ENCODE measurements at places on chromosomes 7 and 10. TPM values are rescaled to one million over a fixed set of nuclear protein-coding genes. Genes with fewer than 3 reads are reported as not detected.

GRCh38 chr7:85125651-85126131 lies 61.2 kb downstream of the SEMA3D start:
- no peak for DNase-seq
- H3K36me3 ChIP-seq = no peaks in the 10 kb centered on the region
- no peak overlapping the region for H3K4me3 ChIP-seq
- no peaks in the 10 kb centered on the region for H3K4me1 ChIP-seq

DNA sequence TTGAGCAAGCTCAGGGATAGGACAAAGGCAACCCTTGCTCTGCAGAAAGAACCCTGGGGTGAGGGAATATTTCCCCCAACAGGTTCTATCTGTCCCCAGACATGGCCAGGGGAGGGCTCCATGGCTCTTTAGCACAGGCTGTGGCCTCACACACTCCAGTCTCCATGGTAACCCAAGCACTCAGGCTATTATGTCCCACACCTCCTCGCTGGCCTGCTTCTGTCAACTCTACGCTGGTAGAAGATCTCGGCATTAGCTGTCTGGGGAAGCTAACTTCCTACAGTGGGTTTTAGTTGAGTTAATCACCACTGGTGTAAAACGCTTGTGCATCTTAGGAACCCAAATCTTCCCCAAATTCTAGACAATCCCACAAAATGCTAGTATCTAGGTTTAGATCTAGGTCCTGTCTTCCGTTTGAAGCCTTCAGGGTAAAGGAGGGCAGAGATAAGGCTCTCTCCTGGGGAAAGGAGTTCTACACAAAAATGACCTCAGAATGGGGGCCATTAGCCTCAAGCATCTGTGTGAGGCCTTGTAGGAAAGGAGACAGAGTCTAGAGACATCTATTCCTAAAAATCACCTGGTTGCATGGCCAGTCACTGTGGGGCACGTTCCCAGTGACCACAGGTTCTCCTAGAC lies 36.7 kb upstream of the SLIT1 start:
- no peaks in the 10 kb centered on the region for H3K4me1 ChIP-seq
- no peak overlapping the region for H3K4me3 ChIP-seq
- H3K27ac ChIP-seq = no peak overlapping the region

- H3K27me3 ChIP-seq = no peaks in the 10 kb centered on the region
- no peak overlapping the region for H3K27ac ChIP-seq
- no peaks in the 10 kb centered on the region for H3K36me3 ChIP-seq
- DNase-seq = no peak
- no peak overlapping the region for H3K4me3 ChIP-seq
These were observed 381.1 kb upstream of the ZMIZ1 start for GRCh38 chr10:78687626-78688025.

- H3K4me3 ChIP-seq = no peak overlapping the region
- peaks cover 10% of the 10 kb centered on the region for H3K36me3 ChIP-seq
- no peak overlapping the region for H3K27ac ChIP-seq
- no peaks in the 10 kb centered on the region for H3K27me3 ChIP-seq
These were observed 42.3 kb downstream of the NOC3L start for GRCh38 chr10:94320285-94320914.

DNA sequence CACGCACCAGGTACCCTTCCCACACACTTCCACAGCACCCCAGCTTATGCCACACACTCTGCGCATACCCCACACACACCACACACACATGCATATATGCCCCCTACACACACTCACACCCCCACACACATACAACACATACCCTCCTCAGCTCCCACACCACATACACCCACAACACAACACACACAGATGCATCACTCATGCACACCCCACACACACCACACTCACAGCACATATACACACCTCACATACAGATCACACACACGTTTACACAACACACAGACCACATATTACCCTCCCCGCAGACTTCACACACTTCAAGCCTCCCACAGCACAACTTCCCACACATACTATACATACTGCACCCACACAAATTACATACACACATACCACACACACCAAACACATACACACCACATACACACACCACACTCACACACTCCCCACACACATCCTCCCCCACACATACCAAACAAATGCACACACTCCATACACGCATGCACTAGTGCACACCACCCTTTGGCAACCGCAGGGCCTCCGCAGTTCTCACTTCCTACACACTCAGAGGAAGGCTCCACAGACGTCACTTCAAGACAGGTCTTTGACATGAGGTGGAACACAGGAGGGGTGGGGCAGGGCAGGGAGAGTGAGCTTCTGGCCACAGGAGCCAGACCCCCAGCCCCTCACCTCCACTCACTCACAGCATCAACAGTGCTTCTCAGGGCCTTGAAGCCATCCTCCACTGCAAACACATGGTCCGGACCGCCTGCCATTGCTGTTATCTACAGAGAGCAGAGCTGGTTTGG lies 18.5 kb upstream of the ANTXRL start:
- no peak for DNase-seq
- peak overlapping the region; percentile 60 for H3K27ac ChIP-seq
- H3K27me3 ChIP-seq = no peaks in the 10 kb centered on the region
- H3K4me1 ChIP-seq = peaks cover 52% of the 10 kb centered on the region

GRCh38 chr7:11120675-11121220 lies 147.1 kb downstream of the PHF14 start:
- no peaks in the 10 kb centered on the region for H3K27me3 ChIP-seq
- peaks cover 5% of the 10 kb centered on the region for H3K36me3 ChIP-seq
- H3K4me1 ChIP-seq = no peaks in the 10 kb centered on the region
- H3K4me3 ChIP-seq = no peak overlapping the region
- H3K27ac ChIP-seq = no peak overlapping the region
- DNase-seq = no peak

GRCh38 chr10:129517680-129518057 lies 50.6 kb downstream of the MGMT start:
- peaks cover 24% of the 10 kb centered on the region for H3K4me1 ChIP-seq
- no peaks in the 10 kb centered on the region for H3K36me3 ChIP-seq
- DNase-seq = peak; percentile 37
- H3K27me3 ChIP-seq = no peaks in the 10 kb centered on the region
- H3K4me3 ChIP-seq = no peak overlapping the region
- no peak overlapping the region for H3K27ac ChIP-seq

GRCh38 chr7:14899030-14899429 lies 3.5 kb downstream of the DGKB start:
- H3K4me1 ChIP-seq = no peaks in the 10 kb centered on the region
- no peak overlapping the region for H3K4me3 ChIP-seq
- no peak overlapping the region for H3K27ac ChIP-seq
- no peaks in the 10 kb centered on the region for H3K36me3 ChIP-seq

- no peak for DNase-seq
- H3K27me3 ChIP-seq = no peaks in the 10 kb centered on the region
- no peak overlapping the region for H3K27ac ChIP-seq
These were observed 176.0 kb upstream of the SVIL start for GRCh38 chr10:29810816-29811215.

DNA sequence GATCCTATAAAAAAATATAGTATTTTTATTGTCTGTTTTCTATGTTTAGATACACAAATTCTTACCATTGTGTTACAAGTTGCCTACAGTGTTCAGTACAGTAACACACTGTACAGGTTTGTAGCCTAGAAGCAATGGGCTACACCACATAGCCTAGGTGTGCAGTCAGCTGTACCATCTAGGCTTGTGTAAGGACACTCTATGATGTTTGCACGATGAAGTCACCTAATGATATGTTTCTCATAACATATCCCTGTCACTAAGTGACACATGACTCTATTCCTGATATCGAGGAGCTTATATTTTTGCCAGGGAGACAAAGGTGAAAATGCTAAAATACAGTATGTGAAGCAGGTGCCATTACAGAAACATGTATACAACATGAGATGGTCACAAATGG lies 18.6 kb downstream of the ZNF25 start:
- no peaks in the 10 kb centered on the region for H3K27me3 ChIP-seq
- H3K4me1 ChIP-seq = no peaks in the 10 kb centered on the region
- no peak for DNase-seq
- no peak overlapping the region for H3K27ac ChIP-seq

DNA sequence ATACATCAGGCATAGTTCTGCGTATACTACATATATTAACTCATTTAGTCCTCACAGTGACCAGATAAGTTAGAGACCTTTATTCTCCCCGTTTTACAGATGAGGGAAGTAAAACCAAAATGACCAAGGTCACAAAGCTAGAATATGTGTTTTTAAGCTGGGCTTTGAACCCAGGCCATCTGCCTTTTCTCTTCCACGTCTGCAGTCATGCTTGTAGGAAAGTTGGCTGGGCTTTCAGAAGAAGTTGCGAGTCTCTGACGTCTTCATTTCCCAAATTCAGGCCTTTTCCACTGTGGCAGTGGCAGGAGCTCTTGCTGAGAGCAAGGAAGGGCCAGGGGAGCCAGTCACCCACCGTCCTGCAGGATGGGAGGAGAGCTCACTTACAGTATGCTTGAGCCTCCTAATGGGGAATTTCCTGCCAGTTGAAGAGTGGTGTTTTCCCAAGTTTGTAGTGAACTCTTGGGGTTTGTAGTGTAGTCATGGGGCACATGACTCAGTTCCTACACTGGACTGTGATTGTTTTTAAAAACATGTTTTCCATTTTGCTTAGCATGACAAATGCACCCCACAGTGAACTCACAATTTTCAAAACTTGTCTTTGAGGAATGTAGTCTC lies 34.2 kb downstream of the CYP17A1 start:
- peaks cover 18% of the 10 kb centered on the region for H3K4me1 ChIP-seq
- H3K27me3 ChIP-seq = no peaks in the 10 kb centered on the region
- no peak overlapping the region for H3K4me3 ChIP-seq

- no peaks in the 10 kb centered on the region for H3K4me1 ChIP-seq
- no peaks in the 10 kb centered on the region for H3K36me3 ChIP-seq
- no peak for DNase-seq
- no peak overlapping the region for H3K4me3 ChIP-seq
- no peaks in the 10 kb centered on the region for H3K27me3 ChIP-seq
- no peak overlapping the region for H3K27ac ChIP-seq
These were observed 241.3 kb upstream of the FOXP2 start for GRCh38 chr7:114173170-114173890.

- no peaks in the 10 kb centered on the region for H3K36me3 ChIP-seq
- DNase-seq = no peak
- no peak overlapping the region for H3K4me3 ChIP-seq
These were observed 117.3 kb upstream of the TBX20 start for GRCh38 chr7:35371221-35371620.

DNA sequence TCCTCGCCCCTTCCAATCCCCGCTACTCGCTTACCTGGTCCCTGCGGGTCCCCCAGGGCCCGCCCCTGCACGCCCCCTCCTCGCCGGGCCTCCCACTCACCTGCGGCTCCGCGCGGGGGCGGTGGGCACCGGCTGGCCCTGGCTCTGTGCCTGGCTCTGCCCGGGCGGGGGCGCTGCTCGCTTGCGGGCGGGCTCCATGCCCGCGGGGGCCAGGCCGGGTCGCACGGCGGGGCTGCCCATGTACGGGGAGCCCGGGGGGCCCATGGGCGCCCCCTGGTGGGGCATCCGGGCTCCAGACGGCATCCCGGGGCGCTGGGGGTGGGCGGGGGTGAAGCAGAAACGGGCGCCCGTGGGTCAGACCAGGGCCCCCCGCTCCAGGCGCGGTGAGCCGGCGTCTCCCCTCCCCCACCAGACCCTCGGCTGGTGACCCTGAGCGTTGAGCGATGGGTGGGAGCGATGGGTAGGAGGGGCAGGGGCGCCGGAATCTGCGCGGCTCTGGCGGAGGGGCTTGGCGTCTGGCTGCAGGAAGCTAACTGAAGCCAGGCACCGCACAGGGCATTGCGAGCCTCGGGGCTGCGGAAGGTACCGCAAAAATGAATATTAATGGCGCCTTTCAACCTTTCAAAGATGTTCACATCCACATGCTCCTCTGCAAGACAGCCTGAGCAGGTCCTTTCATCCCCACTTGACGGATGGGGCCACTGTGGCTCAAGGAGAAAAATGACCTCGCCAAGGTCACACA lies 3.0 kb downstream of the SMARCD3 start:
- no peak overlapping the region for H3K27ac ChIP-seq
- no peaks in the 10 kb centered on the region for H3K36me3 ChIP-seq

- H3K36me3 ChIP-seq = no peaks in the 10 kb centered on the region
- H3K4me3 ChIP-seq = no peak overlapping the region
- no peaks in the 10 kb centered on the region for H3K4me1 ChIP-seq
These were observed 224.1 kb downstream of the GLI3 start for GRCh38 chr7:42012786-42013360.

DNA sequence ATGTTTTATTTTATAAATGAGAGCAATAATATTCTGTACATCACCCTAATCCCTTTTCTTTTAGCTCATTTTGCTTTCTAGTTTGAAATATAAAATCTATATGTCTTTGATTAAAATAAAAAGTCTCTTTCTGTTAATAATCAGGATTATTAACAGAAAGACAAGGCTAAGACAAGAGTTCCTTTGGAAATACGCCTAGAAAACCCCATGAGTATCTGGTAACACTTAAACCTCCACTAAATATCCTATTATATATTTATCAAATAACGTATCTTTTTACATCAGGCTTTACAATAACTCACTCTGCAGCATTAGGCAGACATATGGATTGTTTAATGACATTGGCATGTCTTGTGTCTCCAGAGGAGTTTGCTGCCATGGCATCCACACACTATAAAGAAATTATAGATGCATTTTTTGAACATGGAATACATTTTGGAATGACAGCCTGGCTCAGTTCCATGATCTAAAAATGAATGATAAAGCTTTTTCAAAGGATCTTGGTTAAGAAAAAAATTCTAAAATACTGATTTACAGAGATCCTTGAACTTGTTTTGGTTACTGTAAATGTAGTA lies 98.7 kb downstream of the TMEM26 start:
- no peak for DNase-seq
- no peak overlapping the region for H3K4me3 ChIP-seq
- H3K36me3 ChIP-seq = no peaks in the 10 kb centered on the region
- H3K4me1 ChIP-seq = no peaks in the 10 kb centered on the region
- H3K27ac ChIP-seq = no peak overlapping the region

LIPF gene
- total RNA-seq = not detected

FRMD4A gene
- total RNA-seq = not detected

CLRN3 gene
- not detected for total RNA-seq

GAD2 gene
- total RNA-seq = not detected

SLC26A3 gene
- not detected for total RNA-seq

SFRP4 gene
- not detected for total RNA-seq

CCNY gene
- 74.3 TPM for total RNA-seq

FFAR4 gene
- total RNA-seq = not detected

GIMAP8 gene
- total RNA-seq = 17.7 TPM

Data from natural killer cell (primary cell).